ENCODE measurements at places on chromosomes 2 and 18.

GRCh38 chr2:185695711-185696235 lies 42.8 kb upstream of the FSIP2 start:
- peak; percentile 35 for DNase-seq

- DNase-seq, result no peak
Measured at GRCh38 chr18:22223965-22224322, 54.6 kb downstream of the GATA6 start.

DNA sequence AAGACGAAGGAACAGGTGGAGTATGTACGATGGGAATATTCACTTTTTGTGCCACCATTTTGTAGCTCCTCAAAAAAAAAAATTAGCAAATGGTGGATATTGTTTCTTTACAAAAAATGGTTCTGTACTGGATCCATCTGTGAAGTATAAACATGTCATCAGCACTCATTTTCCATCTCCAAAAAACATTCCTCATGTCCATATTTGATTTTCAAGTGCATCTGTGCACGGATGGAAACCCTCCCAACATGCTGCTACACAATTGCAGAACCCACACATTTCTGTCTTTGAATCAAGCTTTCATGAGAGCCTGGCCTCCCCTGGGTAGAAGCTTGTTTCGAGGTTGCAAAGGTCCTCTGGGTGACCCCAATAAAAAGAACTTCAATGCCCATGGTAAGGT lies 59.6 kb upstream of the ZEB2 start:
- DNase-seq, result no peak

- peak; percentile 29 for DNase-seq
Measured at GRCh38 chr2:180653481-180653880, 326.9 kb upstream of the UBE2E3 start.

GRCh38 chr2:19545507-19545906 lies 187.1 kb upstream of the OSR1 start:
- DNase-seq, result no peak

- peak; percentile 96 for DNase-seq
Measured at GRCh38 chr2:175432021-175432420, 250.5 kb upstream of the ATP5MC3 start.

- no peak for DNase-seq
Measured at GRCh38 chr2:220014961-220015360, 387.5 kb downstream of the SLC4A3 start.

DNA sequence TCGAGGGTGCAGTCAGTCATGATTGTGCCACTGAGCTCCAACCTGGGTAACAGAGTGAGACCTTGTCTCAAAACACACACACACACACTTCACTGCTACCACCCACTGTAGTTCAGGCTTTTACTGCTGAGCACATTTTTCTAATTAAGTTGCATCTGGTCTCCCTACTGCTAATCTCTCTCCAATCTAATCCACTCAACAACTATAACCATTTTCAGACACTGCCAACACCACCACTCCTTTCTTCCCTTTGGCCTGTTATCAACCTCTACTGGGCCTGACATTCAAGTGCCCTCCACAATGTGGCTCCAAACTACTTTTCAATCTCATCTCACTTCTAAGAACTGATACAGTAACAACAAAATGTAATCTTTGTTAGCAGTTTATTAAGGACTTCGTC lies 44.8 kb downstream of the RMP24 start:
- DNase-seq, result no peak

- DNase-seq, result no peak
Measured at GRCh38 chr2:35163948-35164347, 1191.6 kb upstream of the CRIM1 start.

DNA sequence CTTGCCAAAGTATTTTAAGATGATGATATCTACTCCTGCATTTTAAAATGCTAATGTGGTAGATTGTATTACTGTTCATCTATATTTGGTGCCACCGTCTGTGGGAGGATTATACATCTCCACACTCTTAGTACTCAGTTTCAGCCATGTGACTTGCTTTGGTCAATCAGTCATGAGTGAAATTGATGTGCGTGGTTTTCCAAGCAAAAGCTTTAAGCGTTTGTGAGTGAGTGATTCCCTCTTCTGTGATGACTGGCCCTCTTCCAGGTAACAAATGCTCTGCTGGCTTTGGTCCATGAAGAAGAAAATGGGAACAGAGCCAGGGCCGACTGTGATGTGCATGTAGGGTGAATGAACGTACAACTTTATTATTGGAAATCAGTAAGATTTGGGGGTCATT lies 330.4 kb downstream of the LPIN1 start:
- peak; percentile 46 for DNase-seq

- no peak for DNase-seq
Measured at GRCh38 chr18:68985172-68985820, 187.4 kb downstream of the CCDC102B start.

DNA sequence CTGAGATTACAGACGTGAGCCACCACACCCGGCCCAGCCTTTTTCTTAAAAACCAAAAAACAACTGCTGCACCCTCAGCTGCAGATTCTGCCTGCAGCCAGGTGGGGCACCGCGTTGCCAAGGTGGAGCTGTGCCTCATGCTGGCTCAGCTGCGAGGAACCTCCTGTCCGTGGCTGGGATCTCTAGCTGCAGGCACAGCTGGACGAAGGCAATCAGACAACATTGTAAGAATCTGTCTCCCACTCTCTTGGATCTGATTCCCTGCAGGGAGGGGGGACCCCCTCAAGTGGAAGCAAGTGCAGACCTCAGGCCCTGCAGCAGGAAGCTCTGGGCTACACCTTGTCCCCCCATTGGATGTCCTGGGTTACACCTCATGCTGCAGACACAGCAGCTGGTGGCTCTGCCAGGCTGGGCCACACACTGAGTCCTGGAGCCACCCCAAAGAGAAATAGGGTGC lies 24.1 kb downstream of the CIDEA start:
- DNase-seq, result peak; percentile 50

DNA sequence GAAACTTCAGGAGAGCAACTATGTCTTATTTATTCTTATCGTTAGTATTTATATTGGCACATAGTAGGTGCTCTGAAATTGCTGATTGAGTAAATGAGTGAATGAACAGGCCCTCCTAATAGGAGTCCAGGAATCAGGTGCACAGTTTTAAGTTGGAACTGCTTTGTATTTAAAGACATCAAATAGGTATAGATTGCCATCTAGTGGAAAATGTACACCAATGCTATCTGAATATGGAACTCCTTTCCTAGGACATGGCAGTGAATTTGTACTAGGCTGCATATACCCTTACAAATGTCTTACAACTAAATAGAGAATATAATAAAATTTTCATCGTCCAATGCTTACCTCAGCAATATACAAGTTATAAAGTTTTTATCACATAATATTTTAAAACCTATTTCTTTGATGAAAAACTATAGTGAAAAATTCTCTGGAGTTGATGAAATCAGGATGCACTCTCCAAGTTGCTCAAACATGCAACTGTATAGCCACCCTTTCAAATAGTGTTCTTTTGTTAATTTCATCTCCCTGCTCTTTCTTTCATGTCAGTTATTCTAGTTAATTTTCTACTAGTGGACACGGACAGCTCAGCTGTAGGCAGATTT lies 318.9 kb upstream of the SYT4 start:
- peak; percentile 88 for DNase-seq

DNA sequence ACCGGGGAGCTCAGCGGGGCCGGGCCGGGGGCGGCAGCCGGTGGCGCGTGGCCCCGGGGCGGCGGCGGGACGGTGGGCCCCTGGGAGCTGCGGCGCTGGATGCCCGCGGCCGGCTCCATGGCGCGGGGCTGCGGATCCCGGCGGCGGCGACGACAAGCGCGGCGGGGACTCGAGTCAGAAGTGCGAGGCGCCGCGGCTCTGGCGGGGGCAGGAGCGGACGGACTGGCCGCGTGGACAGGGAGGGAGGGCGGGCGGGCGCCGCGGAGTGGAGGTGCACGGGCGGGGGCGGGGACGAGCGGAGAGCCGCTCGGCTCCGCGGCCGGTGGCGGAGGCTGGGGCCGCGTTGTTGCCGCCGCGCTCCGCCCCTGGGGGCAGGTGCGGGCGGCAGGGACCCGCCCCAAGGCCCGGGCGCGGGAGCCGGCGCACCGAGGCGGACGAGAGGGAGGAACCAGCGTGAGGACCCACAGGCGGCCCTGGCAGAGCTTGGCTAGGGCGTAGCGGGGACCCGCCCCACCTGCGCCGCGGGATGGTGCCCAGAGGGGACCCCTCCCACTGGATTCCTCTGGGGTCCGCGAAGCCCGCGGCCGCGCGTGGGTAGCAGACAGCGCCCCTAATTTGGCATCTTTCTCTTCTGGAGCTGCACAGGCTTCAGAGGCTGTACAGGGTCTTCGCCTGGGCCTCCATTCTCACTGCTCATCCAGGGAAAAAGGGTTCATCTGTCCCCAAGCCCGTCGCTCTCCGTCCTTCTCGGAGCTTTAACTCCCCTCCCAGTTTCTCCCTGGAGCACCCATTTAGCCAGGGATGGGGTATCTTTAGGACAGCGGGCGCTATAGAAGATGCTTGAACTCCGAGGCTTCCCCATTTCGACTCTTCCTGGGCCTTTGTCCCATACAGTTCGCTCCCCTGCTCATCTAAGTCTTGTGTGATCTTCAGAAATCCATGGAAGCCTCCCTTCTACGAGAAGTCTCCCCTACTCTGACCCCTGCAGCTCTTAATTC lies at the start of gene TMEM163:
Gene TMEM163, minus strand, starts transcription at position 184 of the 998 bp plus-strand sequence.
- DNase-seq, result peak; percentile 58

DNA sequence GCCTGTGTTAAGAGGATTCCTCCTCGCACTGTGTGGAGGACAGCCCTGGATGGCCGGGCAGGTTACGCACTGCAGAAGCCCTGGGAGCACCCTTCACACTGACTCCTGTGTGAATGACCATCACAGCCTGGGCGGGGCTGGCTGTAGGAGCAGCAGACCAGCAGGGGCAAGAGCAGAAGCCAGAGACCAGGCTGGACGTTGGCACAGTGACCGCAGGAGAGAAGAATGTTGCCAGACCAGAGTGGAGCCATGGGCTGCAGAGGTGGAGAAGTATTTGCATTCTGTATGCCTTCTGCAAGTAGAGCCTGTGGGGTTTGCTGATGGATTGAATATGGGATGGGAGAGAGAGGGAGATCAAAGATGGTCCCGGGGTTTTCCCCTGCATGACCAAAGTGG lies 23.1 kb downstream of the LRRFIP1 start:
- DNase-seq, result no peak

DNA sequence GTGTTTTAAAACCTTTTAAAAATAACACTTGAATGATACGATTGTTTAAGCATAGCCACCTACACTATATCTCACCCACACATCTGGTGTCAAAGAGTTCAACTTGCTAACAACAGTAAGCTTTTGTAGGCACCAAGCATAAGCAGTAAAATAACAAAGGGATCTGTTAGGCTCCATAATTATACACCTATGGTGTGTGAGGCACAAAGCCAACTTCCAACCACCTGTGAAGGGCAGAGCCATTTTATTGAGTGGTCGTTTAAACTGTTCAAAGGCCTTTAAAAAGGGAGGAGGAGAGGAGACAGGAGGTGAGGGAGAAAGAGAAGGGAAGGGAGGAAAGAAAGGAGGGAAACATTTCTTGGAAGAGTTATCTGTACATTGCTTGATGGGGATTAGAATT lies 27.9 kb downstream of the NEMP2 start:
- peak; percentile 97 for DNase-seq

DNA sequence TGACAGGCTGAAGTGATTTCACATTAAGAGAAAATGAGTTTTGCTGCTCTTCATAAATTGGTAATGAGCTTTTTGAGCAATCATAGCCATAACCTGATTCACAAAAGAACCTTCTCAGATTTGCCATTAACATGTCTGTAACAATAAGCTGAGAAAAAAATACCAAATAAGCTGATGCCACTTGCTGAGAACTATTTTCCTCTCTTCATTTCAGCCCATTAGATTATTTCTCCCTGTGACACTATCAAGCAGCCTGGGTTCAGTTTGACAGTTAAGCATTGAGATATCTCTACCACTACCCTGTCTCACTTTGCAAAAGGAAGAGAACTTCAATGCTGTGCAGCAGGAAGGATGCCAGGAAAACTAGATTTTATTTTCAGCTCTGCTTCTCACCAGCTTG lies 673.9 kb downstream of the TRIB2 start:
- DNase-seq, result no peak

DNA sequence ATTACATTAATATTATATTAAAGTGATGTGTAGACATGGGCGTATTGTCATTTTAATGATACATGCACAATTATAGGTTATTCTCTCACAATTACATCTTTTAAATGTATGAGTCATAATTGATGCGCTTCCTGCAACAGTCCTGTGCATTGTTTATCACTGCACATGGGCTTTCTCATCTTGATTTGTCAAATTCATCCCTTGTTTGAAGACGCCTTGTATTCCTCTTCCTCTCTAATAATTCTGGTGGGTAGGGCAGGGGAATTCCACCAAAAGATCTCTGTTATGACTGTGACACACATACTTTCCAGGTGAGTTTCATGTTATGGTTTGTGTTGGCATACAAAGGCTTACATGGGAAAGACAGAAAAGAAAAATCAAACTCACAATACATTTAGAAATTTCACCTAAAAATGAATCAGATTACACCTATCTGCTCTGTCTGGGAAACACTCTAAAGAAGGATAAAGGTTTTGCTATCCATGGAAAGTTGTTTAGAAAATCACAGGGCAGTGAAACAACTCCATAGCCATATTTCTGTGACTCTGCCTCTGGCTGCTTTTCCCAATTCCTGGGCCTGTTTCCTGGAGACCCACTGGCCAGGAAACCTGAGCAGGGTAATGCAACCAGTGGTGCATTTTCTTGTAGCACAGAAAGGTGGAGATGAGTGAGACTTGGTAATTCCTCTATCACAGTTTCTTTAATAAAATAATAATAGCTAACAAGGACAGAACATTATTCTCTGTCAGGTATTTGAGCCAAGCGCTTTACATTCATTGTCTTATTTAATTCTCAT lies 13.2 kb downstream of the SLC9A2 start:
- DNase-seq, result peak; percentile 10

DNA sequence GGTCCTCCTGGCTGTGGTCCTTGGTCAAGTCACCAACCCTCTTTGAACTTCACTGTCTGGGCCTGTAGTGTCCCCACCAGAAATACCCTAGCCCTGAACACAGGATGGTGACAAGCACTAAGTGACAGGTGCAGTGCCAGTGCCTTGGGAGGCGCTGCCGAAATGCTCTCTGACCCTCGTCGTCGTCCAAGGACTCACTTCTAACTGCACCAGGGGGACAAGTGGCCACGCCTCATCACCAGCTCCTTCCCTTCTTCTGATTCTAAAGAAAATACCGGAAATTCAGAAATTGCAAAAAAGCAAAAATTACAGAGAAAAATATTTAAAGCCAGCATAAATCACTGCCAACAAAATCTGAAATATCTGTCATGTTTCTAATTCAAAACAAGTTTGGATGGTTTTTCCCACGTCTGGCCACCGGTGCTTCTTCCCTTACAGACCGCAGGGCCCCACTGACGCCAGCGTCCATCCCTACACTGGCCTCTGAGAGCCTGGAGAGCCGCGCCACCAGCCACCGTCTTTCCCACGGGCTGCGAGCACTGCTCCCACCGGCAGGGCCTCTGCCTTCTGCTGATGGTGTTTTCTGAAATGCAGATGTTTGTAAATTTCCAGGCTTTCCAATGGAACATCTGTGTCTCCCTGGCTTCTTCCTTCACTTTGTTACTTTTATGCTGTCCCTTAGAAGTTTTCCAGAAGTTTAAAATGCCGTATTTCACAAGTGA lies 37.4 kb upstream of the GPC1 start:
- DNase-seq, result no peak

GRCh38 chr18:9614401-9615279 lies at the start of gene PPP4R1:
TSS of gene PPP4R1 (minus strand) at chr18:9614559. CDS start at chr18:9614484, 75 bp downstream.
- DNase-seq, result peak; percentile 97

- no peak for DNase-seq
Measured at GRCh38 chr2:14677039-14677438, 44.5 kb downstream of the LRATD1 start.
